ENCODE measurements at places on chromosomes 3 and 15.

- DNase-seq, result no peak
Measured at GRCh38 chr15:51739061-51739712, 1.7 kb upstream of the LYSMD2 start.

DNA sequence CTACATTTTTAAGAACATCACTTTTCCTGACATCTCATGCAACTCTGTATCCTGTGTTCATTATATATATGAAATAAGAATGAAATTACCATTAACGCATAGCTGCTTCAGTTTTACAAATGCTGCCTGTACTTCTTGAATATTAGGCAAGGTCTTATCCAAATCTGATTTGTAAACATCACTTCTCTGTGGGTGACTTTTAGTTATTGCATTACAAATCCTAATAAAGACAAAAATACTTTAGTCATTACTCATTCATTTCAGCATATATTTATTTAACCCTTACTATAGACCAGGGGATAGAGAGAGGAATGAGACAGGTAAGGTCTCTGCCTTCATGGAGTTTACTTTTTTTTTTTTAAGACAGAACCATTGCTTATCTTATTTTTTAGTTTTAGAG is 36.8 kb downstream of the MTMR10 start:
- no peak for DNase-seq

DNA sequence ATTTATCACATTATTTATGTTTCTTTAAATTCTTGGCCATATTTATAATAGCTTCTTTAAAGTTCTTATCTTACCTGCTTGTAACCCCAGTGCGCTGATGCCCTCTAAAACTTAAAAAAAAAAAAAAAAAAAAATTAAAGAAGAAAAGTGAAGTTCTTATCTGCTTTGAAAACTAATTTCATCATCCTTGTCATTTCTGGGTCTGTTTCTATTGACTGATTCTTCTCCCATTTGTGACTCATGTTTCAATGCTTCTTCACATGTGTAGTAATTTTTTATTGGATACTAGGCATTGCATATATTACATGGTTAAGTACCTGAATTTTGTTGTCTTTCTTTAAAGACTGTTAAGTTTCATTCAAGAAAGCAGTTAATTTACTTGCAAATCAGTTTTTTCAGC is 3.4 kb upstream of the SEC22A start:
- DNase-seq, result no peak

DNA sequence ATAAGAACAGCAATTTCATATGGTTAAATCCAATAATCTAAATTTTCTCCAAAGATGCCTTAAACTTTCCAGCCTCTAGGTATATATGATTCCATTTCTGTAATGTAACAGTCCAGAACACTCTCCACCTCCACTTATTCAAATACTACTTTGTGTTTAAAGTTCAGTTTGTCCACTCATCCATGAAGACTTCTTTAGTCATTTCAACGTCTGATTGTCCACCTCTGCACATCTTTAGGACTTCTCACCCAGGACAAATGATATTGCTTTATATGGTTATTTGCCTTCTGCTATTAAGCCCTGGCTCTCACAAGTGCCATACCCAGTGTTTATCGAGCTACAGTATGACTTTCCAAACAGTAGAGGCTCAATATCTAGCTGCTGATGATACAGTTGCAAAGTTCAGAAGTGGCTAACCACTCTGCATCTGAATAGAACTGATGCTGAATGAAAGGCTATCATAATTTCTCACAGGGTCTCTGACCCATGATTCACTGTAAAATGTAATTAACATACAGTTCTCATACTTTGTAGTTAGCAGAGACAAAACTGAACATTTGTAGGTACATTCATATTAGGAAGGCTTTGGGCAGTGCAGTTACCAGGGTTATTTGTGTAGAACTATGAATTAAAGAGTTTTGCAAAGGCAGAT is 93.7 kb upstream of the MBNL1 start:
- DNase-seq, result no peak

DNA sequence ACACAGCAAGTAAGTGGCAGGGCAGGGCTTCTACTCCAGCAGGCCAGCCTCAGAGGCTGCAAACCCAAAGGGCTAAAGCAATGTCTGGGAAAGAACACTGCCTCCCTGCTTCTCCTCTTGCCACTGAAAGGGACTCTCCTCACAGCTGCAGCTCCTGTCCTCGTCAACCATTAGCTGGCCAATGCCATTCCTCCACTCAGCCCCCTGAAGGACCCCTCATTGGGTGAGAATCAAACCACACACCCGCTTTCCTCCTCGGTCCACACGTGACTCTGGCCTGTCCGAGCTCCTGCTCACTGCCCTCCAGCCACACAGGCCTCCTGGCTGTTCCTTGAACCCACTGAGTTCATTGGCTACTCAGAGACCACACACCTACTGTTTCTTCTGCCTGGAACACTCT is 253.7 kb upstream of the TLE3 start:
- DNase-seq, result no peak

GRCh38 chr3:72912532-72912931 is 24.7 kb downstream of the GXYLT2 start:
- DNase-seq, result no peak

GRCh38 chr3:52444860-52445793 is at the start of gene SEMA3G:
Gene SEMA3G (minus strand): TSS chr3:52445103. CDS start chr3:52445027, 76 bp downstream.
- DNase-seq, result peak; percentile 71

GRCh38 chr15:94761574-94761973 is 530.2 kb downstream of the MCTP2 start:
- no peak for DNase-seq

DNA sequence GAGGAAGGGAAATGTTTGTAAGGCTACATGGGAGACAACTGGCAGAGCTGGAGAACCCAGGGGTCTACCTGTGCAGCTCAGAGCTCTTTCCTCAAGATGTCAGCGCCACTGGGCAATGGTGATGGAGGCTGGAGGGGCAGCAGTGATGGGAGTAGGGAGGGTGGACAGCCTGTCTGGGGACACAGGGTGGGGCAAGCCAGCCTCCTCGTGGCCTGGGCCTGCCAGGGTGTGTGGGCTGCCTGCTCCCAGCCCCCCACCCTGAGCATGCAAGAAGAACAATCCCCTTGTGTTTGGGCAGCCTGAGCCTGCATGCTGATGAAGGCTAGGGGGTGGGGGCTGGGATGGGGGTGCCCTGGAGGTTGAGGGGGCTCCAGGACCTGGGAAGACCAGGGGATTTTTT is 1.2 kb downstream of the PCBP4 start:
- DNase-seq, result no peak

DNA sequence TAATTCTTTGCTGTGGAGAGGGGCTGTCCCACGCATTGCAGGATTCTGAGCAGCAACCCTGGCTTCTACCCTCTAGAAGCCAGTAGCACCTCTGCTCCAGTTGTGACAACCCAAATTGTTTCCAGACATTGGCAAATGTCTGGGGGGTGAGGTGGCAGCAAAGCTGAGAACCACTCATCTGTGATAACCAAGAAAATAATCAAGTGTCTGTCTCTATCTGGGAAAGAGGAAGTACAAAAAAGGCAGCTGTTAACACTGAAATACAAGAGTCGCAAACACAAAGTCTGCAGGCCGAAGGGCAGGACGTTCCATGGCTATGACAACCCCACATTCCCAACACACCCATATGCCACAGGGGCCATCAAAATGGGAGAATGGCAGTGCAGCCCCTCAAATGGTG is 42.2 kb upstream of the GNB5 start:
- no peak for DNase-seq

GRCh38 chr15:101059381-101060341 is 140.5 kb downstream of the LRRK1 start:
- DNase-seq, result no peak

DNA sequence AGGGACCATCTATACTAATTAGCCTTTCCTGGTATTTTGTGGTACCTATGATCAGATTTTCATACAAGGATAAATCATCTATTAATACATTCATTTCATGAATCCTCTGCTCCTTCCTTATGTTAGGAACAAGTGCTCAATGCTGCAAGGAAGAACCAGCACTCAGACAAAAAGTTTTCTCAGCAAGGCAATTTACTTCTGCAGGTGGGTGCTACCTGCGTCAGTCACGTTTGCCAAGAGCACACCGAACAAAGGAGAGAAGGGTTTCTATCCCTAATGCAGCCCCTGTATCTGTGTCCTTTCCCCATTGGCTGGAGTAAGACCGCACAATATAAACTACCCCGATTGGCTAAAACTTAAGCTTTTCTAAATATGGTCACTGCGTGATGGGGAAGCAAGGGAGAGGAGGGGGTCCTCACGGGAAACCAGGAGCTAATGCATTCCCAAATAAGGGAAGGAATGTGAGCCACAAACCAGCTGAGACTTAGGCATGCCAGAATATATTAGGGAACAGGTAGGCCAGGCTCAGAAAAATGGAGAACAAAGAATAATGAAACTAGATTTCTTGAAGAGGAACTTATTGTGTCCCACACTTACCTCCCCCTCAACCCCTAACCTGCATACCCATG is 76.5 kb downstream of the AQR start:
- no peak for DNase-seq

GRCh38 chr15:79172032-79172481 is 81.5 kb upstream of the RASGRF1 start:
- no peak for DNase-seq

DNA sequence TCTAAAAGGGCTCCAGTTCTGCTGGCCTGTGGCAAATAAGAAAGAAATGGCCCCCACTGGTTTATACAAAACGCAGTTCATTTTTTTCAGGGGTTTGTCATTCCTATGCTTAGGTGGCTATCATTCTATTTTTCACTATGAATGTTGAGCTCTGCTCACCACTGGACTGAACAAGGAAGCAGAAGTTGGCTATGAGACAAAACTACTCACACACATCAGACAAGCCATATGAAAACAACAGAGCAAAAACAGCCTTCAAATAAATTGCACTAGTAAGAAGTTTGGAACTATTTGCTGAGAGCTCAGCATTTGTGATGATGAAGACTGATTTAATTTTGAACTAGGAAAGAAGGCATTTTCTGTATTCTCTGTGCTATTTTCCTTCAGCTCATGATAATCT is 328.5 kb downstream of the MECOM start:
- no peak for DNase-seq

DNA sequence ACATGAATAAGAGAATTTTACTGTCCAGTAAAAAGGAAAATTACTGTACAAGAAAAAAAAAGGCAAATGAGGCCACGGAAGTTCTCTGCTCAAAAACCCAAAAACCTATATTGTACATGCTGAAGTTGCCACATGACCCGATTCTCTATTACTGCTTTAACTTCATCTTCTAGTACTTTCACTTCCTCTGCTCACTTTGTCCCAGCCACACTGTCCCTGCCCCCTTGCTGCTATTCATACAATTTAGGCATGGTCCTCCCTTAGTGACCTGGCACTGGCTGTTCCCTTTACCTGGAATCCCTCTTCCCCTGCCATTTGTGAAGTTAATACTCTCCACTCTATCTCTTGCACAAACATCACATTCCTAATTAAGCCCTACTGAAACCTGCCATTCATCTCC is 457.4 kb downstream of the MAGI1 start:
- no peak for DNase-seq

All from activated CD4-positive, alpha-beta T cell treated with anti-CD3 and anti-CD28 coated beads, Interleukin-2, amount 50 U/mL, for 1 hour (primary cell).